Neural progenitor cell (in vitro differentiated cells): ENCODE measurements at places on chromosomes 12 and 14.

DNA sequence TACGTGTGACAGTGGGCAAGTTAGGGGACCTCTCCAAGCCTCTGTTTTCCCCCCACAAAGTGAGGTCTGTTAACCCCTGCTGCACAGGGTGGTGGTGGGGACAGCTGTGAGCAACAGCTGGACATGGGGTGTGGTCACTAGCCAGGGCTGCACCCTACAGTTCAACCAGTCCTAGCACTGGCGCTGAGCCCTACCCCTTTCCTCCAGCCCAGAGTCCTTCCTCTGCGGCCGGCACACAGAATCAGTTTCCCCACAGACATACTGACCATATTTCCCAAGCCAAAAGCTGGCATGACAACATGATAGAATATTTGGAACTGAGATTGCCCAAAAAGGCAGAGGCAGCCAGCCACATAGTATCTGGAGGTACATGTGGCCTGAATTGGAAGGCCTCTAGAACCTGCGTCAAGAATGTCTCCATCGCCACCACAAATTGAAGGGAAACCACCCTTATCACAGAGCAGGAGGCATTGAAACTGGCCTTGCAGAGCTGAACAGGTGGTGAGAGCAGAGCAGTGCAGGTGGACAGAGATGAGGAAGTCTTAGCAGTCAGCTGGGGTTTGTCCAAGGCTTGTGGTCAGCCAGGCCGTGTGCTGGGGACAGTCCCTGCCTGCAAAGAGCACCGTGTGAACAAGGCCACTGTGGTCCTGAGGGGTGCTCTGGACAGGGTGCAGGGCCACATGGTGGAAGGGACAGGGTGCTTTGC, 21.2 kb downstream of the DEGS2 start:
- DNase-seq: no peak

DNA sequence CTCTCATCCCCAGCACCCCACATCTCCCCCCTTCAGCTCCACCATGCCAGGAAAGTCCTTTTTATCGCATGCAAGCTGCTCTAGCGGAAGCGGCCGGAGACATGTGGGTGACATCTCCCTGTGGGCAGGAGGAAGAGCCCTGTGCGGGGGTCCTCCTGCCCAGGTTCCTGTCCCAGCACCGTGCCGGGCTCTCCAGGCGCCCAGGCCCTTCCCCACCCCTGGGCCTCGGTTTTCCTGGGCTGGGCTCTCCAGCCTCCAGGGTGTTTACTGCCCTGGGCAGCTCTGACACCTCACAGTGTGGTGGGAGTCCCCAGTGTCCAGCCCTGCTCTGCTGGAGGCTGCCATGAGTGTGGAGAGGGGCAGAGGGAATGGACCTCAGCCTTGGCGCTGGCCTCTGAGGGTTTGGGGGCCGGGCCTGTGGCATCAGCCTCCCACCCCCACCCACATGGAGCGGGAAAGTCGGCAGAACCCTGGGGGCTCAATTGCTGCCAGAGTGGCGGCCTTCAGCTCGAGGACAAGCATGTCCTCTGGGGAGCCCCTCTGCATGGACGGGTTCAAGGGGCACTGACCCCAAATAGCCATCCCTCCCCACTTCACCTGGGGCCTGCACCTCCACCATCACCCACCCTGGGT, 16.9 kb downstream of the ASPG start:
- no peak for DNase-seq

GRCh38 chr14:38887696-38888095, 215.3 kb downstream of the SEC23A start:
- DNase-seq: peak; percentile 20

- no peak for DNase-seq
These were observed 1.7 kb downstream of the C14orf132 start for GRCh38 chr14:96040828-96041371.

- DNase-seq: peak; percentile 23
These were observed 11.8 kb upstream of the SYNE2 start for GRCh38 chr14:63840981-63841380.

DNA sequence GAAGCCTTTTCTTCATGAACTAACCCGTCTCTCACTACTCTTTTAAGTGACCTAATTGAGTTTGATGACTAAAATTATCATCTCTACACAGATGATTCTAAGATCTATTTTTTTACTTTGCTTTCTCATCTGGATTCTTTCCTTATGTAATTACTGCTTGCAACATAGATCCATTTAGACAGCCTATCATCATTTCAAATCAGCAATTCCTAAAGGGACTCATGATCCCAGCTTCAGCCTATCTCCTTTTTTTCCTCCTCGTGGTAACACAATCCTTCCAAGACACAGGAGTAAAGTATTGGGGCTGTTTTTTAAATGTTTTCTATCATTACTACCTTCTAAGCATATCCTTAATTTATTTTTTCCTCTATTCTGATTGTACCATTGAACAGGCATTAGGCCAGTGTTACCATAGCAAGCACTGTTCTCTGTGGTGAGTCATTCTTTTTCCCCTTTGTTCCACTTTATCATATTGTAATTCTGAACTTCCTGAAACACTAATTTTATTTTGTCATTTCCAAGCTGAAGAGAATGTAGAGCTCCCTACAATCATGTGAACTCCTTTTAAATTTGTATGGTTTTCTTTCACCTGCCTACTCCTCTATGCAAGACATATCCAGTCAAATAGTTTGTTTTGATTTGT, 190.4 kb upstream of the FAR2 start:
- DNase-seq: no peak

DNA sequence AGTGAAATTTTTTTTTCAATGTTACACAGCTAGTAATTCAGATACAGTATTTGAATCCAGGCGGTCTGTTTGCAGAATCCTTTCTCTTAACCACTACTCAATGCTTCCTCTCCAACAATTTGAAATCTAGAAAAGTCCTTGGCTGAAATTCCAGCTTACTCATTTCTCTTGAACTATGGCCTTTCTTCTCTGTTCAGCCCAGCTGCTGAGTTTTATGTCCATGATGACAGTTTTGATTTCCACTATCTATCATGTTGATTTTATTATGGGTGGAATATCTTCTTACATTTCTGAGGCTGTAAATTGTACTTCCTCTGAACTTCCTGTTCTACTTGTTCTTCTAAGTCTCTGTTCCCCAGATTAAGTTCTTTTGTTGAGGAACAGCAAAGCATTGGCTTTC, 315.3 kb downstream of the DIO2 start:
- DNase-seq: no peak

GRCh38 chr12:116692605-116693004, 45.3 kb downstream of the SPRING1 start:
- no peak for DNase-seq

- DNase-seq: no peak
These were observed 2.9 kb upstream of the SRGAP1 start for GRCh38 chr12:63841571-63841970.

GRCh38 chr12:79634957-79635471, 55.8 kb downstream of the PAWR start:
- DNase-seq: peak; percentile 67

- DNase-seq: no peak
These were observed 209.3 kb upstream of the IGF1 start for GRCh38 chr12:102689701-102690100.

DNA sequence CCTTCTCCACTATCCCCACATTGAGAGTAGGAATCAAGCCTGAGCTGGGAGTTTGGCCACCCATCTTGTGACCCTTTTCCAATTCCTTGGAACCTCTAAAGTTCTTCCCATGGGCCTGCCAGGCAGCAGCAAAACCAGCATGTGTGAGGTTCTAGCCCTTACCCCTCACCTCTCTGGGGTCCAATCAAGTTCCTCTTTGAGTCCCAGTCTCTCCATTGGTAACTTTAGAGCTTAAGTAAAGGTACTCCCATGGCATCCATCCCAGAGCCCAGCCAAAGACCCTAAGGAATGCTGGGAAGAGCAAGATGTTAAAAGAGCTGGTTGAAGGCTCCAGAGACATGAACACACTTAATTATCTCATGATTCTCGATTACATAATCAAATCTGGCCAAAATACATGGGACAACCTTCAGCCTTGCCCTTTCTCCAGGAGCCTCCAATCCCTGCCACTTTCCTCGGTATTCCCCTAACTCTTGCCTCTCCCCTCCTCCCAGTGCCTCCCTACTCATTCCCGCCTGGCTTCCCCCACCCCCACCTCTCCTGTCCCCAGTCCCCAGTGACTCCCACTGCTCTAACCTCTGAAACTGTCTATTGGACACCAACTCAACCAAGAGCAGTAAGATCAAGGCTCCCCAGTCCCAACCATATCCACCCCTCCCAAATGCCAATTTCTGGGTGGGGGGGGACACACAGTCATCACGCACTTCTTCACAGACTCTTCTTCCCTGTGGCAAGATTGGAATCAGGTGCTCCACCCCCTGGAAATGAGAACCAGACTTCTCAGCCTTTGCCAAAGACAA, 4.8 kb upstream of the TNS2 start:
- DNase-seq: no peak

- no peak for DNase-seq
These were observed 7.1 kb upstream of the PRPH start for GRCh38 chr12:49287876-49288275.

DNA sequence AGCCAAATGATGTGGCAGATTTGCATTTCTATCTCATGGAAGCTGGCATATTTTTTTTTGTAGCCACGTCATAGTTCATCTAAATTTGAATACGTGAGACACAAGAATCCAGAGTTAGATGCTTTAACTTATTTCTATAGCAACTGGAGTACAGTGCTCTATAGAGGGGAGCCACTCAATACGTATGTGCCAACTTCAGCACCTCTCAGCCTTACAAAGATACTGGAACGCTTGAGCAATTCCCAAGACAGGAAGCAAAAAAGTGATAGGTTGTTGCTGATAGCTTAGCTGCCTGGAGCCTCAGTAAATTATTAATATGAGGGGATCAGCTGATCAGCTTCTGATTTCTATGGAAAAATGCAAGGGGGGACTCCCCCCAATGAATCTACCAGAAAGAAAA, 24.1 kb upstream of the PELI2 start:
- no peak for DNase-seq

GRCh38 chr12:85856966-85857365, 17.1 kb upstream of the NTS start:
- DNase-seq: no peak

DNA sequence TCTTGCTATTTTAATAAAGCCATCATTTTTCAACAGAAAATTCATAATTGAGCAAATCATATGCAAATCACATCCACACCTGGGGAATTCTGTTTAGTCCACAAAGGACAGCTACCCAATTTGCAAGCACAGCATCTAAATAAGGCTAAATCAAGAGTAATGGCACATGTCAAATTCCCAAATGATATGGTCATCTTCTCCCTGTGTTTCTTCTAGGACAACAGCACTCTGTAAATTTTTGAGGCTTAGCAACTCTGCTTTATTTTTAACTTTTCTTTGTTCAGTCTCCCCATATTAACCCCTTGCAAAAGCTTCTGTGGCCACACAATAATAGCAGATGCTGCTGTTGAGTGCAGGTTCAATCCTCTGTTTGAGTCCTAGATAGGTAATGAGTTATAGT, 155.6 kb upstream of the DAAM1 start:
- DNase-seq: no peak

DNA sequence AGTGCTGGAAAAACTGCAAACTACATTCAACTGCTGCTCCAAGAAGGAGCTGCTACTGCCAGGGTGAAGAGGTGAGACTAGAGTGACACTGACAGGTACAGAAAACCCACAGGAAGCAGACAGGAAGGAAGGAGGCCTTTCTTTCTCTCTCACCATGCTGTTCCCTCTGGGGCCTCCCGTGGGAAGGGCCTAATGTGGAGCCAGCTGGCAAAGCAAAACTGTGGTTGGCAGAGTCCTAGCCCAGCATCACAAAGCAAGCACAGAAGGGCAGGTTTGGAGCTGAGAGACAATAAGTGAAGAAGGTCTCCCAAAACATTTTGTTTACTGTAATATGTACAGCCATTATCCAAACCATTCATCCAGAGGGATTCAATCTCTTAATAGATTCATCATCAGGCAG, 122.5 kb upstream of the MAX start:
- no peak for DNase-seq

GRCh38 chr12:124497658-124498057, 69.8 kb downstream of the NCOR2 start:
- no peak for DNase-seq

- no peak for DNase-seq
These were observed 70.4 kb downstream of the TBK1 start for GRCh38 chr12:64522316-64522715.

GRCh38 chr14:104924421-104925213, at the start of gene PLD4:
TSS of gene PLD4 (plus strand) at chr14:104924879. CDS start at chr14:104927141, 2,262 bp downstream.
- DNase-seq: no peak

DNA sequence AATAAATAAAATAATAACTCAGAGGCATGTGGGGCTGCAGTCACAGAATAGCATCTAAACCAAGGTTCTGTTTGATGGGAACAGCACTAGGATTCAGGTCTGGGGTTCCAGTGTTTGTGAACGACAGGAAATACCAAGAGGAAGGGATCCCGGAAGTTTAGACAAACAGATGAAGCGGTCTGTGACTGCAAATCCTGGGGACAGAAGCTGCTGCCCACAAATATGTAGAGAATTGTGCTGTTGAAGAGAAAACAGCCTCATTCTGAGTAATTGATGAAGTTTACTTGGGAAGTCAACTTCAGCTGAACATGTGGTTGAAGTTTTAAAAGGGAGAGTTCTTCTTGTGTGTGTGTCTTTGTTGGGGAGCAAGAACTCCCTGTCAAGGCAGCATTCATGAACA, 98.4 kb upstream of the TBX5 start:
- DNase-seq: no peak

GRCh38 chr12:106903241-106903945, 52.3 kb upstream of the TMEM263 start:
- peak; percentile 93 for DNase-seq

DNA sequence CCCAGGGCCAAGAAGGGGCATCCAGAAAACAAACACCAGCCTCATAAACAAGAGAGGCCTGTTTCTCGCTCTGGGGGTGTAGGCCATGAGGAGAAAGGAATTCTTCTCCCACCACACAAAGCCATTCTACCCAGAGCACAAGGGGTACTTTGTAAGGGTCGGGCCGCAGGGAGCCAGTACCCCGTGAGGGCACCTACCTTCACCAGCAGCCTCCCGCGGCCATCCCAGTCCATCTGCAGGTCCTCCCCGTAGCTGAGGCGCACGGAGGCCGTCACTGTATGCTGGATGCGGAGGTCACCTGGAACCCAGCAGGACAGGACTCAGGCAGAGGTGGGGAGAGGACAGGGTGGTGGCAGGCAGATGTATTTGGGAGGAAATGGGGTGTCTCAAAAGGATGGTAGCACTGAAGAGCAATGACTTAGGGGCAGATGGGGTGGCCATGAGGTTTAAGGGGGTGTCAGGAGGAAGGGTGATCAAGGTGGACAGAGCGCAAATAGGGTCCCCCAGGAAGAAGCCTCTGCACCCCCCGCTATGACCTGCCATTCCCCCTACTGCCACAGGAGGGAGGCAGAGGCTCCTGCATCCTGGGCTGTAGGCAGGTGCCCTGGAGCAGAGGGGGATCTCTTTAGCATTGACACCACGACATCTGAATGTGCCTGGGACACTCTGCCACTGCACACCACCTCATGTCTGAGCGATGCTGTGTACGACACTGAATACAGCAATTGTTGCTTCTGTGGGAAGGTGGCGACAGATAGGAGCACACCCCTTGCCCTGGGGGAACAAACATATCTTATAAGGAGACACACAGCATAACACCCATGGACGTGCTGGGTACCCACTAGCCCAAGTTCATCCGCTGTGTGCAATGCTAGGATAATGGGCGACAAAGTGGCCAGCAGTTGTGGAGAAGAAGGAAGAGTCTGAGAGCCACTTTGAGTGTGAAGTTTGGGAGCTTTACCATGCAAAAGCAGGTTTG, 61.4 kb downstream of the VWF start:
- DNase-seq: peak; percentile 69
